PC-3 (cell line): ENCODE measurements at places on chromosomes 6 and 20. TPM values are rescaled to one million over a fixed set of nuclear protein-coding genes. Genes with fewer than 3 reads are reported as not detected.

Gene SKIC2
- total RNA-seq: 81.9 and 95.0 TPM in 2 replicates

Gene LAMP5
- total RNA-seq: not detected in 2 replicates

Gene PTGIS
- 0.18 TPM in 1 of 2 replicates, not detected in the other for total RNA-seq

Gene C6orf118
- total RNA-seq: not detected in 2 replicates

Gene SAPCD1
- 4.2 and 6.0 TPM in 2 replicates for total RNA-seq

Gene IMPG1
- not detected in 2 replicates for total RNA-seq
